CD4-positive, alpha-beta T cell treated with Interleukin-17A for 1 hour (primary cell): ENCODE measurements at places on chromosomes 4 and X.

- peak; percentile 23 for DNase-seq
These were observed 787 bp upstream of the TET2 start for GRCh38 chr4:105145903-105146275.

- DNase-seq: no peak
These were observed 23.5 kb downstream of the DRD5 start for GRCh38 chr4:9804918-9805317.

GRCh38 chr4:170794525-170794924 lies 704.8 kb upstream of the AADAT start:
- no peak for DNase-seq

GRCh38 chr4:126364311-126364911 lies 1049.7 kb downstream of the FAT4 start:
- no peak for DNase-seq

- no peak for DNase-seq
These were observed 47.0 kb downstream of the SPRY1 start for GRCh38 chr4:123443401-123444289.

DNA sequence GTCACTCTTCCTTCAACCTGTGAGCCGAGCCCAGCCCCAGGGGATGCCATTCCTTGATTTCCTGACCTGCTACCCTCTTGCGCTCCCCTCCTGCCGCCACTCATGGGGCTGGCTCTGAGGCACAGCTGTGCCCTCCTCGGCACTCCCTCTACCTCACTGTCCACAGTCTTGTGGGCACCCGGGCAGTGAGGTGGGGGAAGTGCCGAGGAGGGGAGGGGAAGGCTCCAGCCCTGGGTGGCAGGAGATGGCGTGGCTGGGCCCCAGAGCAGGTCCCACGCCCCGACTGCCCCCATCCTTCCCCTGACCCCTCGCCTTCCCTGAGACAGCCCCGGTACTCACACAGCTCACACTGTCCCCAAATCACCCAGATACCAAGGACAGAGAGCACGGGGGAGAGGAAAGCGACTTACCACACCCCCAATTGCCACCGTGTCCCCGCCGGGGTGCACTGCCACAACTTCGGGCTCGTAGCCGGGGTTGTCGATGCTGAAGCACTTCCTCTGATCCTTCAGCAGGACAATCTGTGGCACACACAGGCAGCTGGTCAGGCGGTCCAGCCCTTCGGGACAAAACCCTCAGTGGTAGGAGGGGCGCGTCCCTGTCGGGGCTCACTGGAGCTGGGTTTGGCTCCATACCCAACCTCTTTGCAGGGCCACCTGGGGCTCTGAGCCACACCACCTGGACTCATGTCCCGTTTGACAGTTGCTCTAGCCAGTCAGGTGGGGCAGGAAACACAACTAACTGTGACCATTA lies 37.9 kb downstream of the WDR1 start:
- DNase-seq: no peak

DNA sequence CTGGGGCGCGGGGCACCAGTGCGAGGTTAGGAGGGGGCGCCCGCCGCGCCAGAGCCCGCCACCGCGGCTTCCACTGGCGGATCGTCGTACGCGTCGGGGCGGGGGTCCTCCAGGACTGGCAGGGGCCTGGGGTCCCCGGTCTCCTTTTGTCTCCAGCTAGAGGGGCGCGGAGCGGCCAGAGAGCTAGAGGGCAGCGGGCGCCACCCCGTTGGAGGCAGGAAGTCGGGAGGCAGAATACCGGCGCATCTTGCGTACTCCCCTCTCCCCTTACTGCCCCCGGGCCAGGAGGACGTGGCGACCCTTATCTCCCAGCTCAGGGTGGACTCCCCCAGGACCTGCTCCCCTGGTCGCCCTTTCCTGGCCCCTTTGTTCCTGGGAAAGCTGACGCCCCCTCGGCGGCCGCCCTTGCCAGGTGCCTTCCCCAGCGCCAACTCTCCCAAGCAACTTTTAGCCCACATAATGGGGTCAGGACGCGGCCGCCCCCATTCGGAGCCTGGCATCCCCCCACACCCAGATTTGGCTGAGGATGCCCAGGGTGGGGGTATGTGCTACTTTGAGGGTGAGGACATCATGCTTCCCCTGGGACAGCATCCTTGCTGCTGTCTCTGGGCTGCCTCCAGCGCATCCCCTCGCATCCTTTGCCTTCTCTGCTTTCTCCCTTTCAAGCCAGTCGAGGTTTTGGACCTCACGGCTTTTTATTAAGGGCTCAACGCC lies 933 bp downstream of the CNKSR2 start:
- no peak for DNase-seq

GRCh38 chr4:3354455-3354811 lies 61.6 kb downstream of the RGS12 start:
- no peak for DNase-seq

GRCh38 chr4:140641789-140642439 lies 73.2 kb upstream of the UCP1 start:
- no peak for DNase-seq

- peak; percentile 79 for DNase-seq
These were observed 7.4 kb downstream of the HNRNPH2 start for GRCh38 chrX:101415180-101416145.

DNA sequence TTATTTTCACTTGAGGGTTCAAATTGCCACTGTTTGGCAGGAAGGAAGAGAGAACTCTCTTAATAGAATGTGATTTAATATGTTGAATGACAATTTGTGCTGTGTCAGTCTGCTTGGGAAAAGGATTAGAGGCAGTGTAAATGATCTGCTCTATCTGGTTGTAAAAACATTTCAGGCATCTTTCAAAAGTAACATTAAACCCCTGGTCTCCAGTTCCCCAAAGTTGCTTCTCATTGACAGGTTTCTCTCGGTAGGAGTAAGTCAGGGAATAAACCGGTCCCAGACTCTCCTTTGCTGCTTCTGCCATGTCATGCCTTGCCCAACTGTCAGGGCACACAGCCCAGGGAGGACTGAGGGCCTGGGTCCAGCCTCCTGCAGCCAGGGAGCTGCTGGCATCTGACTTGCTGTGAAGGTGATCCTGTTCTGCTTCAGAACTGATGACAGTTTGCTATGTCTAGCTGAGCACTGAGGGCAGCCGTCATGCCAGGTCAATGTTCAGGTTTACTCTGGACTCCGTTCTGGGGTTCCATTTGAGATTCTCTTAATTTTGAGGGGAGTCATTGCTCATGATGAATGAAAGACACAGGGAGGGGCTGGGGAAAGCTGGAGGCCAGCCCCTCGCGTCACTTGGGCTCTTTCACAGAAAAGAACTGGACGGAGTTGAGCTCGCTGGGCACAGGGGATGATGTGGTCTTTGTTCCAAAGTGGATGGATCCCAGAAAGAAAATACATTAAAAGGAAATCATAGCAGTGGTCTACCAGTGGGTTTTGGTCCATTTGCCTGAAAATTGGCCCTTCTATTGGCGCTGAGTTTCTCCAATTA lies 312.4 kb downstream of the ARHGAP10 start:
- no peak for DNase-seq

- DNase-seq: no peak
These were observed 584 bp downstream of the TMEM271 start for GRCh38 chr4:575281-576141.

GRCh38 chr4:7630568-7631287 lies 196.0 kb upstream of the PSAPL1 start:
- no peak for DNase-seq

- no peak for DNase-seq
These were observed at the start of gene NPNT for GRCh38 chr4:105894660-105895582. TSS of gene NPNT (plus strand) at chr4:105895471. CDS start at chr4:105895653, 182 bp downstream.

DNA sequence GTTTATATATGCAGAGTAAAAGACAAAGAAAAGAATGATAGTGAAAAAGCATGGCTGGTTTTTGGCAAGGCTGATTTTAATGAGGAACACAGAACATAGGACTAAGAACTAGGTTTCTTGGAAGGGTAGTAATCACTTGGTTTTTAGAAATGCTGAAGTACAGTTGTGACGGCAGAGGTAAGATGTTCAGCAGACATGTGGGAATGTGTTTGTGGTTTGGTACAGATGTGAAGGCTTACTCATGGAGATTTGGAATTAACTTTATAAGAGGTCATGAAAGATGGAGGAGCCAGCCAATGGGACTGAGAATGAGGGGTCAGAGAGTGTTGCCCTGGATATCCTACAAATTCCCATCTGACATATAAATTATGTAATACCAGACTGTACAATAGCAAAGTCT lies 243.6 kb downstream of the NPFFR2 start:
- no peak for DNase-seq

GRCh38 chrX:153509592-153509991 lies 7.8 kb upstream of the ATP2B3 start:
- no peak for DNase-seq

- no peak for DNase-seq
These were observed 8.3 kb upstream of the HOPX start for GRCh38 chr4:56689201-56689969.

DNA sequence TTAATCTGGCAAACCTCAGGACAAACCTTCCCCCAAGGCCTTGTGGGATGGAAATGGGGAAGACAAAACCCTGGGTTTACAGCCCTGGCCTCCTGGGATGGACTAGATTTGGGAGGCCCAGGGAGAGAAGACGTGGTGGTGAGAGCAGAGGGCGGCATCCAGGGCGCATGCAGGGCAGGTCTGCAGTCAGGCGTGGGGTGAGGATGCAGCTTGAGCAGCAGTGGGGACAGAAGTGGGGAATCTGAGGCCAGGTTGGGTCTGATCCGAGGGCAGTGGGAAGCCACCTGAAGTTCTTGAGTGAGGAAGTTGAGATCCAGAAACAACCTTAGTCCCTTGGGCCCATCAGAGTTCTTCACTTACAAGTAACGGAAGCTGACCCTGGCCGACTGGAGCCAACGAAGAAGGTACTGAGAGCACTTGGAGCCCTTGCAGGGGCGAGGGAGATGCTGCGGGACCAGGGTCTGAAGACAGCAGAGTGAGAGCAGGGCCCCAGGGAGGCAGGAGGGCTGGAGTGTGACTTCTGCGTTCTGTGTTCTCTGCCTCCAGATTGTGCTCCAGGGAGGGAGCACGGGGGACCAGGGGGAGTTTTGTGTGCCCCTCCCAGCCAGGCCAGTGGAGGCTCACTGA lies 42.0 kb upstream of the GPR78 start:
- no peak for DNase-seq

- DNase-seq: no peak
These were observed 138.1 kb upstream of the ZIC3 start for GRCh38 chrX:137427816-137428215.

GRCh38 chr4:140689623-140690022 lies 66.6 kb downstream of the TBC1D9 start:
- no peak for DNase-seq

DNA sequence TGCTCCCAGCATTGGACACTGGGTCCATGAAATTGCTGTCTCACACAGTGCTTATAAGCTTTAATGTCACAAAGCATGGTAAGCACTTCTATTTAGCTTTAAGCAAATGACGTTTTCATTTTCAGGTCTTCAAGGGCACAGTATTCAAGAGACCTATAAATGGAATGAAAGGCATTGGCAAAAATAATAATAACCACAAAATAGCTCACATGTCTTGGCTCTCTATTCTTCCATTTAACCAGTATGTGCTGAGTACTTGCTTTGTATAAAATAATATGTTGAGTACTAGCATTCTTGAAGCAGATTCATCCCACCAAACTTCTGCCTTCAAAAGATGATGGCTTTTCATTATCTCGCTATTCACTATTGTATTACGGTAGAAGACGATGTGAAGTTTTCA lies 203.0 kb downstream of the ADAMTS3 start:
- DNase-seq: no peak

DNA sequence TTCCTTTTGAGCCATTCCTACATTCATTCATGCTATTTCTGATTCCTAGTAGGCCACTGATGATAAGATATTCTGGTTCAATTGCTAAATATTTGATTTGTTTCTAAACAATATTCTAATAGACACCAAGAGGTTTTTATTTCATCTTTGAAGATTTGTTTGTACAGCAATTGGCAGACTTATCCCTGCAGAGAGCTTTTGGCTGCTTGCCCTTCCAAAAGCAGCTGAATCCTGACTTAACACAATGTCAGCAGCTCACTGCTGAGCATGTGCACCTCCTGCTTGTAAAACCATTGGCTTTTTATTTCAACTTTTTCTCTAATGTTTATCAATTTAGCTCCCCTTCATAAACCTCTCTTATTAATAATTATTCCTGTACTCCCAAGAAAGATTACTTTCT lies 45.3 kb downstream of the MMRN1 start:
- no peak for DNase-seq

DNA sequence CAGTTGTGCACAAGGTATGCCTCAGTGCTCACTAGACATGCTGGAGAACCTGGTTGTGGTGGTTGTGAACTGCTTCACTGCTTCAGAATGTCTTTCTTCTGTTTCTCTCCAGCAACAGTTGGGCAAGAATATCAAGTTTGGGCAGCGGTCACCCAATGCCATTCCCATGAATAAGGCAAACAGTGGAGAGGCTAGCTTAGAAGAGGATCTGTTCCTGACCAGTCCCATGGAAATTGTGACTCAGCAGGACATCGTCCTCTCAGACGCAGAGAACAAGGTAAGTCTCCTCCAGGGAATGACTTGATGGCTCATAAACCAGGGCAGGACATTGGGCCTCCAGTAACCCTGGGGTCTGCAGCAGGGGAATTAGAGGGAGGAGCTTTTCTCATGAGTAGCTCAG lies 79.9 kb downstream of the AASDH start:
- no peak for DNase-seq

- DNase-seq: no peak
These were observed 13.2 kb upstream of the SOD3 start for GRCh38 chr4:24781999-24782745.

GRCh38 chr4:153166716-153167501 lies 37.3 kb upstream of the TRIM2 start:
- DNase-seq: no peak

DNA sequence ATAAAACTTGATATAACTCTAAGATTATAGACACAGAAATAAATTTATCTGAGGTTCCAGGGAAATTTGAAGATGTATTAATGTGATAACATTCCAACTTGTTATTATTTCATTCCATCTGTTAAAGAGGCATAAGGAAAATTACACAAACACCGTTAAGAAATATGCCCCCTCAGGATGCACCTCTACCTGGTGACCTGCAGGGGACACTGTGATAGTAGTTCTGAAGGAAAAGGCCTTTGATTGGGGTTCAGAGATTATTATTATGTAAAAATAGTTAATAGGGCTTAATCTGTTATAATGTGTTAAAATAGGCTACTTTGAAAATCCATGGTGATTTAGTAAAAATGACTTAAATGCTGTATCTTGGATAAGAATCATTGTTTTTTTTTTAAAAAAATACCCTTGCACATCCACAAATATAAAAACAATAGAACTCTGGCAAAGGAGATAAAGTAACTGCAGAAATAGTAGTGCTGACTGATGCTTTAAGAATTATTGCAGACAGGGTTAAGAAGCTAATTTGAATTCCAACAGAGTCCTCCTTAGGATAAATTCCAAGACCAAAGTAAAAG lies 6.1 kb upstream of the ABRAXAS1 start:
- peak; percentile 50 for DNase-seq

- DNase-seq: no peak
These were observed 23.3 kb downstream of the RGS12 start for GRCh38 chr4:3316146-3316545.

GRCh38 chr4:120718979-120719566 lies 203.5 kb downstream of the PRDM5 start:
- peak; percentile 21 for DNase-seq

- DNase-seq: no peak
These were observed 415.7 kb upstream of the NDST4 start for GRCh38 chr4:115529126-115529525.
